Coronary artery (tissue), 2 donors: ENCODE measurements at places on chromosomes 11 and 22.
A peak's percentile ranks its signal among the peaks of the same experiment; 100 is the strongest.

- DNase-seq, result no peak
These were observed 20.1 kb upstream of the SWAP70 start for GRCh38 chr11:9643751-9644150.

DNA sequence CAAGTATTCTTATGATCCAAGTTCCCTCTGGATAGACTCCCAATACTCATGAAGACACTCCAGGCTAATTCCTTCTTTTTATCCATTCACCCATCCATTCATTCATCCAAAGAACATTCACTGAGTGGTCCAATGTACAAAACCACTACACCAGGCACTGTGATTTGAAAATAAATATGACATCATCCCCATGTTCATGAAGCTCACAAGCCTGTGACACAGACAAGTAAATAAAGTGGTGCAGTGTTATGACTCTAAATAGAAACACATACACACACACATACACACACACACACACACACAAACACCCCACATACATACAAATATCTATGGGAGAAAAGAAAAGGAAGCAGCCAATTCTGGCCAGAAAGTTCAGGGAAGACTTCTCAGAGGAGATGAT is 35.5 kb downstream of the MTMR2 start:
- no peak for DNase-seq

- DNase-seq, result peak; percentile 84
These were observed at the start of gene RDX for GRCh38 chr11:110296226-110297075. TSS of gene RDX (minus strand) at chr11:110296614. CDS start at chr11:110279692, 16,922 bp downstream.

DNA sequence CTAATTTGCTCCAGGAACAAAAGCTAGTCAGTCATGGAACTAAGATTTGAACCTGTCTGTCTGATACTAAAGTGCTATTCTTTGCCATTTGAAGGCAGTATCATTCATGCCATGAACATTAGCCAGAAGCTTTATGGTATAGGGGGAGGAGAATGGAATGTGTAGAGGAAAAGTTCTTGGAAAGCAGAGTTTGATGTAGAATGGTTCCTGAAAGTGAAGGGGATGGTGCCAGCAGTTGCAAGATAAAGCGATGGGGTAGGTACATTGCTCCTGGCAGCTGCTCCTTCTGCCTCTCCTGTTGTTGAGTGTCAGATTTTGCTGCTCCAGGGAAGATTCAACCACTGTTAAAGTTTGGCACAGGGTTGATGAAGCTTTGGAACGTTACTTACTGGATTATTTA is 53.4 kb downstream of the ARHGAP42 start:
- DNase-seq, result no peak

GRCh38 chr11:69950120-69950519 is 128.0 kb upstream of the ANO1 start:
- DNase-seq, result no peak

- DNase-seq, result no peak
These were observed at the start of gene MMP26 for GRCh38 chr11:4704054-4704789. TSS of gene MMP26 (plus strand) at chr11:4704784.

DNA sequence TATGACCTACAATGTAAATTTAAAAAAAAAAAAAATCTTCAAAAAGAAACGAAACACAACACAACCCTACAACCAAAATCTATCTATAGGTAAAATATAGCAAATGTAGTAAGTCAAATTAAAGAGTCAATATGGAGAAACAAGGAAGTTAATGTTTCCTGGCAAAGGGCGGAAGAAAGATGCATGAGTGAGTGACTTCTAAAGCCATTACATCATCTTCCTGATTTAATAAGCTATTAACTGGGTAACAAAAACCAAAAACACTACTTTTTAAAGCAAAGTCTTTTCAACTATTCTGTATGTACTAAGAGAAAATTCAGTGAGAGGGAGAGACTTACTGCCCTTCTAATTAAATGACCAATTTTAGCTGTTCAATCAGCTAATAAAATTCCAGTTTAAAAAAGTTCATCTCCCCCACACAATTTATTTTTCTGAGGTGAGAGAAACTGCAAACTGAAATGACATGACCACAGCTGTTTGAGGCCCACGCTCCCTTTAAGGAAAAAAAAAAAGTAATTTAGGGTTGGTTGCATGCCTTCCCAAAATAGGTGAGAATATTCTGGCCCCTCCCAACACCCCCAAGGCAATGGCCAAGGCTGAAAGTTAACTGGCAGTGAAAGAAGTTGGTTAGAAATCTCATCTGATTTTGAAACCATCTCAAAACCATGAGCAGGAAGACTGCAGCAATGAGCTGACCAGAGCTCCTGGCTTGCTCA is 5.9 kb downstream of the SF1 start:
- DNase-seq, result no peak

GRCh38 chr22:22106855-22107254 is 124.3 kb upstream of the TOP3B start:
- no peak for DNase-seq

GRCh38 chr22:19871023-19871844 is 16.6 kb upstream of the GNB1L start:
- DNase-seq, result peak; percentile 68

DNA sequence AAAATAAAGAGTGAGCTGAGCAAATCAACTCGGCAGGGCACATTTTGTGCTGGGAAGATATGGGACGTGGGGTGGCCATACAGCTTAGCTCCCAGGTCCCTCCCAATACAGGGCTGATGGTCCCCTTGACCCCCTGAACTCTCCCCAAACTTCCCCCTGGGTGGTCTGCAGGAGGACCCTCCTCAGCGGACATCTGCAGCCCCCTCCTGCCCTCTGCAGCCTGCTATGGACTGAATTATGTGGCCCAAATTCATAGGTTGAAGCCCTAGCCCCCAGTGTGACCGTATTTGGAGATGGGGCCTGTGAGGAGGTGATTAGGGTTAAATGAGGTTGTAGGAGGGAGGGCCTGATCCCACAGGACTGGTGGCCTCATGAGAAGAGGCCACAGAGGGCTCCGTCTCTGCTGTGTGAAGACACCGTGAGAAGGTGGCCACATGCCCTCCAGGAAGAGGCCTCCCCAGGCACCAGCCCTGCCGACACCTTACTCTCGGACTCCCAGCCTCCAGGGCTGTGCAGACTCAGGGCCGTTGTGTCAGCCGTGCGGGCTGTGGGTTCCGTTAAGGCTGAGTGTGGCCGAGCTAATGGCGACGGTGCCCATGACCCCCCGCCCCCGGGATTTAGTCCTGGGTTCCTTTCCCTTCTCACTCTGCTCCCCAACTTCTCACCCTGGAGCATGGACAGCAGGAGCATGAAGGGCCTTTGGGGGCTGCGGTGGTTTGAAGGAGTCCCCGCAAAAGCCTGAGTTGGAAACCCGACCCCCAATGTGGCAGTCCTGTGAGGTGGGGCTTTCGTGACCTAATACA is 1042.8 kb downstream of the BRD1 start:
- DNase-seq, result peak; percentile 26

DNA sequence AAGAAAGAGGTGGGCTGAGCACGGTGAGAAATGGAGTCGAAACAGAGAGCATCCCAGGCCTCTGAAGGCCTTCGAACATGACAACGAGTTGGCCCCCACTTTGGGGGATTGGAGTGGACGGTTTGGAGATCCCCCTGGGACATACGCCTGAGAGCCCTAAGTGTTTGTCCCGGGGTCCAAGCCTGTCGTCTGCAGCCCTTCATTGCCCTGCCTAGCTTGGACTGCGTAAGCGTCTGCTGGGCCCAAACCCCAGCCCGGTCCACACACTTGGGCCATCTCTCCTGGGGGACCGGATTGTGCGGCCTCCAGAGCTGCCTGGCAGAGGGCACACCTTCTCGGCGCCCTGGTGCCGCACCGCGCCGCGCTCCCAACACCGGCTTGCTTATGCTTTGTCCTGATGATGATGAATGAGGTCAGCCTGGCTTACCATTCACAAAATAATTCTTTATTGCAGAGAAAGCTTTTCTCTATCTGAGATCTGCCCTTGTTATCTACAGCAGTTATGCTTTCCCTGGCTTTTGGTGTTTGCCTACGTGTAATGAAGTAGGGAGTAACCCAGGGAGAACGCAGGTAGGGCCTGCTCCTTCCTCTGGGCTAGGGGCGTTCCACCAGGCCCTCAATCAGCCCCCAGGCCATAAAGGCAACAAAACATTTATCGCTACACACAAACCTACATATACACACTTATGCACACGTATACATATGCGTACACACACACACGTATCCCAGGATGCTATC is 85.9 kb upstream of the PPARA start:
- peak; percentile 73 for DNase-seq

DNA sequence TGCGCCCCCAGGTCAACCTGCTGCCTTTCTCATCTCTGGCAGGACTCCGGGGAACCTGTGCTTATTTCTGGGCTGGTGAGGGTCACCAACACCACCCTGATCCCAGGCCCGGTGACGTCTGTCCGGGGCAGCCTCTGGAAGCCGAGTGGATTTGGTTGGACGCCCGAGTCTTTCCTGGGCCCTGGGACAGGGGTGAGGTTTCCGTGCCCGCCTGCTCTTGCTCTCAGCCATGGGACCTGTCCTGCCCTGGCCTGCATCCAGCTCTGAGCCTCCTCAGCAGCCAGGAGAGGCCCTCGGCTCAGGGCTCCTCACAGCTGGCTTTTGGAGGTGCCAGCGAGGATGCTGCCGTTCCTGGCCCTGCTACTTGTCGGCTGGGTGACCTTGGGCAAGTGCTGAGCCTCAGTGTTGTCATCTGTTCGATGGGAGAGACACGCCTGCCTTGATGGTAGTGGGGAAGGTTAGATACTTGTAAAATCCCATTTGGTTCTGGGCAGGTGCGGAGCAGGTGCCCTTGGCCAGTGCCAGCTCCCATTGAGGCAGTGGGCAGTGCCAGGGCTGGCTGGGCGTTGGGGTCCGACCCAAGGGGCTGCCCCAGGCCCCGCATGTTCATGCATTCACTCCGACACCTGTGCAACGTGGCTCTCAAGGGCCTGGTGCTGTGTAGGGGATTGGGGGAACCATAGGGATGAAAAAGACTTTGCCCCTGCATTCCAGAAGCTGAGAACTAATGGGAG is 58.9 kb upstream of the THY1 start:
- peak; percentile 72 for DNase-seq

DNA sequence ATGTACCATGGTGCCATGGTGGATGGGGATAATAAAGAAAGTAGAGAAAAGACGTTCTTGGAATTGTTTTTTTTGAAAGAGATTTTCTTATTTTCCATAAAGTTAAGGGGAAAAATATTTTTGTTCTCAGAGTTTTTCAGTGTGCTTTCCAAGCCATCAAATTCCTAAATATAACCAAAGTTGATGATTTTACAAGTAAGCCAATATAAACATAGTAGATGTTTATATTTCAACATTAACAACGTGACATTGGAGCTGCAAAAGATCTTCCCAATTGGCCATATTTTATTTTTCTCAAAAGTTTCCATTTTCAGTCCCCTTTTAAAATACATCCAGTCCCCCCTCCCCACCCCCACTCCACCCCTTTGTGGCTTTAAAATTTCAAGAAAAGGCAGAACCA is 80.9 kb upstream of the PICALM start:
- DNase-seq, result no peak

- DNase-seq, result peak; percentile 36
These were observed 885.6 kb downstream of the BRD1 start for GRCh38 chr22:48941903-48942575.

GRCh38 chr22:31504282-31504681 is 7.9 kb downstream of the SFI1 start:
- DNase-seq, result no peak

DNA sequence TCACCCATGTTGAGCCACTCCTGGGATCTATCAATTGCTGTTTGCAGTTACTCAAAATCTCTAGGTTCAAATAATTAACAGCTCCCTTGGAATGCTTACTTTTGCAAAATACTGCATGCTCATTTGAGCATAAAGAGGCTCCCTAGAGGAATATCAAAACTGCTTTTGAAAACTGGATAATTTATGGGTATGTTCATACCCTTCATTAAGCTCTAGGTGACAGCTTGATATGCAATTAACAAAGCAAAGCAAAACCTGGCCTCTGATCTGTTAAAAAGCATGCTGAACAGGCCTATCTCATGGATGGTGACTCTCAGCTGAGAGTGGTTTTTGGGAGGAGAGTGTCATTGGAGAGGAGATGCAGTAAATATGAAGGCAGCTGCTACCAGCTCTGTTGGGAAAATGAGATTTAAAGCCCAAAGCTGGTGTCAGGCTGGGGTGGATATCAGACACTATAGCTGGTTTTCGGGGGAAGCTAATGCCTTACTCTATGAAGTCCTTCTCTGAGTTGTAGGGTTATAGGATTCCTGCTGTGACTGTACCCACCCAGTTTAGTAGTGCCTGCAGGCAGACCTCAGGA is 110.9 kb downstream of the RASSF10 start:
- DNase-seq, result no peak

DNA sequence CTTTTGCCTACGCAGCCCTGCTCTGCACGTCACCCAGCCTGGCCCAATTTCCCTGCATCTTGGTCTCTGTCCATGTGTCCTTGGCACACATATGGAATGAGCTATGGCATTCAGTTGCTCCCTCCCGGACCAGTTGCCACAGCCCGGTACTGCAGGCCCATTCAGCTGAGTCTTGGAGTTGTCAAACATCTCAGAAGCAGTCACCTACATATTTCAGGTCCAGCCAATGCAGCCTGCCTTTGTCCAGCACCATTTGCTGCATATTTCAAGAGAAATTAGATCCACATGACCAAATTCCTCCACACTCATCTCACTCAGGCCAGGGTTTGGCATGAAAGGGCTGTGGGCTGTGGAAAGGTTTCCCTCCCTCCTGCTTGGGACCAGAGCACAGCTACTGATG is 76.8 kb downstream of the MN1 start:
- no peak for DNase-seq
